ENCODE measurements at places on chromosomes 1 and 21. TPM values are rescaled to one million over a fixed set of nuclear protein-coding genes. Genes with fewer than 3 reads are reported as not detected.

PDZK1IP1 gene
- not detected for total RNA-seq

RPTN gene
- total RNA-seq: not detected

PLA2G2C gene
- total RNA-seq: 0.25 TPM

LCE2C gene
- not detected for total RNA-seq

ZFP69B gene
- total RNA-seq: 2.8 TPM

RXFP4 gene
- not detected for total RNA-seq

HCRTR1 gene
- total RNA-seq: not detected

ADCY10 gene
- 0.99 TPM for total RNA-seq

RUNX3 gene
- total RNA-seq: 243 TPM

OR2T29 gene
- total RNA-seq: not detected

FCRLB gene
- 0.60 TPM for total RNA-seq

NMNAT2 gene
- total RNA-seq: not detected

CD101 gene
- total RNA-seq: 1.9 TPM

OR2T33 gene
- total RNA-seq: not detected

ANKRD65 gene
- total RNA-seq: not detected

PGLYRP4 gene
- not detected for total RNA-seq

ASTN1 gene
- not detected for total RNA-seq

WNT3A gene
- not detected for total RNA-seq

PPP1R12B gene
- total RNA-seq: 28.6 TPM

KMO gene
- 1.5 TPM for total RNA-seq

AMY1A gene
- not detected for total RNA-seq

TENT5C gene
- 129 TPM for total RNA-seq

LRRN2 gene
- not detected for total RNA-seq

ICOSLG gene
- total RNA-seq: 9.4 TPM

UBL4B gene
- total RNA-seq: not detected

KRTAP12-2 gene
- total RNA-seq: not detected

PODN gene
- total RNA-seq: not detected

LIPI gene
- not detected for total RNA-seq

MTARC2 gene
- total RNA-seq: 0.72 TPM

AKR7A3 gene
- total RNA-seq: 1.1 TPM

COL24A1 gene
- 0.94 TPM for total RNA-seq

C1orf87 gene
- not detected for total RNA-seq

CA6 gene
- 1.6 TPM for total RNA-seq

CYP4B1 gene
- 3.2 TPM for total RNA-seq

HSD11B1 gene
- total RNA-seq: 1.2 TPM

PLPPR5 gene
- total RNA-seq: not detected

BATF3 gene
- total RNA-seq: 0.20 TPM

MFSD2A gene
- 4.6 TPM for total RNA-seq

CFHR1 gene
- total RNA-seq: not detected

PPFIA4 gene
- total RNA-seq: 0.81 TPM

OR2L2 gene
- 0.21 TPM for total RNA-seq

PDXK gene
- total RNA-seq: 106 TPM

PCAT6 gene
- total RNA-seq: 0.97 TPM

CELA2B gene
- total RNA-seq: not detected

KCNK2 gene
- not detected for total RNA-seq

RPRD2 gene
- total RNA-seq: 36.2 TPM

FAM78B gene
- 0.15 TPM for total RNA-seq

FCMR gene
- 249 TPM for total RNA-seq

C4BPB gene
- not detected for total RNA-seq

Measured in T-helper 17 cell (primary cell).